Neuronal stem cell (in vitro differentiated cells): ENCODE measurements at places on chromosomes 2 and 18.

GRCh38 chr2:232973011-232973735, 39.9 kb downstream of the NGEF start:
- DNase-seq = no peak

DNA sequence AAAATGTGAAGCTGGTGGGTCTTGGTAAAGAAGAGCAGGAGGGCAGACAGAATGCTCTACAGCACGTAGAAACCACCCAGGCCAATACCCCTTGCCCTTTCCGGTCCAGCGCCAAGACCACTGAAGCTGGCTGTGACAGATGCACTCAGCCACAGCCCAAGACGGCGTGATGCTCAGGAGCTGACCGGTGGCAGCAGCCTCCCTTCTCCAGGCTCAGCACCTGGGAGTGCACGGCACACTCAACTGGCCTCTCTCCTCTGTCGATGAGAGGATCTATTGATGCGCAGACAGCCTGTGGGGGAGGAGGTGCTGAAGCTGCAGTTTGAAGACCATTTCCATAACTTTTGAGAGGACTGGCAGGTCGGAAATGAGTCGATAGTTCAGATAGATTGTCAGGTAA, 141.0 kb upstream of the MYT1L start:
- DNase-seq = no peak

DNA sequence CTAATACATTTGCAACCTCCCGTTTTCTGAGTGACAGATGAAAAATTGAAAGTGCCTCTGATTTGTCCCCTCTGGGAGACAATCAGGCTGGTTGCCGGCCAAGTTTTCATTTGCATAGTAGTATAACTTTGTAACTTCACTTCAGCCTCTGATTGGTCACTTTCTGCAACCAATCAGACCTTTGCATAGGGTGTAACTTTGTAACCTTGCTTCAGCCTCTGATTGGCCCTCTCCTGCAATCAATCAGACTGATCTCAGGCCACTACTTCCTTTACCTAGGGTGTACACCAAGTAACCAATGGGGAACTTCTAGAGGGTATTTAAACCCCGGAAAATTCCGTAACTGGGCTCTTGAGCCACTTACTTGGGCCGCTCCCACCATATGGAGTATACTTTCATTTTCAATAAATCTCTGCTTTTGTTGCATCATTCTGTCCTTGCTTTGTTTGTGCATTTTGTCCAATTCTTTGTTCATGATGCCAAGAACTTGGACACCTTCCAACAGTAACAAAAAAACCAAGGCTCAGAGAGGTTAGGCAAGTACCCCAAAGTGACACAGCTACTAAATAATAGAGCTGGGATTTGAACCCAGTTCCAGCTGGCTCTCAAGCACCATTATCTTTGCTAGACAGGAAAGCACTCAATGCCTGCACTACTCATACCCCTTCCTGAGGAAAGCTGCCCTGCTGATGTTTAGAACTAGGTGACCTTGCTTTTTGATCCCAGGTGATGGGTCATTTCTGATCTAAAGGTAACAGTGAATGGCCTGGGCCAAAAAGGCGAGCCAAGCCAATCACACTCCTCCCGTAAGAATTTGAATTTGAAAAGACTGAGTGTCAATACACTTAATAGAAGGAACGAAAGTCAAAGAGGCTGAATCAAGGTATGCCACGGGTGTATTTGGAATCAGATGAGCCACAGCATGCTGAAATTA, 10.9 kb upstream of the MYOM1 start:
- DNase-seq = no peak

- DNase-seq = peak; percentile 14
Measured at GRCh38 chr2:33709951-33710350, 110.9 kb upstream of the FAM98A start.

GRCh38 chr2:241208058-241208457, 19.6 kb downstream of the ANO7 start:
- DNase-seq = no peak

DNA sequence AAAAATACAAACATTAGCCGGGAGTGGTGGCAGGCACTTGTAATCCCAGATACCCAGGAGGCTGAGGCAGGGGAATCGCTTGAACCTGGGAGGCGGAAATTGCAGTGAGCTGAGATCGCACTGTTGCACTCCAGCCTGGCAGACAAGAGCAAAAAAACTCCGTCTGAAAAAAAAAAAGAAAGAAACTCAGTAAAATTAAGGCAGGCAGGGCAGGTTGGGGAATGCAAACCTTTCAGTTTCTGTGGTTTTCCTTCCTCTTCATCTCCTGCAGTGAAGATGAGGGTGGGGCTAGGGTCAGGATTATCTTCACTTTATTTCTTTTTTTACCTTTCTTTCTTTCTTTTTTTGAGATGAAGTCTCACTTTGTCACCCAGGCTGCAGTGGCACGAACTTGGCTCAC, 43.2 kb upstream of the PSME4 start:
- no peak for DNase-seq

GRCh38 chr2:46547223-46548102, 68.1 kb downstream of the TMEM247 start:
- no peak for DNase-seq

DNA sequence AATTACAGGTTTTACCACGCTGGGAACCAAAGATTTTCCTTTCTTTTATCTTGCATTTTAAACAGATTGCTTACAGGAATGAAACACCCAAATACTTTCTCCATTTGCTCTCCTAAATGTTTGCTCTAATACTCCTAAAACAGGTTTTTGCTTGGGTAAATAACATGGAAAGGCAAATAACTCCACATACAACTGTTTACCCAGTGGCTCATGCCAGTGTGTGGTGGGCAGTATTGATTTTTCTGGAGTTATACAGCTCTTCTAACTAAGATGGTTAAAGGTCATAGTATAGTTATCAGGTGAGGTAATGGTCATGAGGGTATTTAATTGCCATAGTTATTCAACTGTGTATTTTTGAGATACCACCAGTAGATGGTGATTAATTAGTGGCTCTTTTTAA, 61.2 kb upstream of the RAB27B start:
- no peak for DNase-seq
